ENCODE measurements at places on chromosomes 4 and X. TPM values are rescaled to one million over a fixed set of nuclear protein-coding genes. Genes with fewer than 3 reads are reported as not detected.

DNA sequence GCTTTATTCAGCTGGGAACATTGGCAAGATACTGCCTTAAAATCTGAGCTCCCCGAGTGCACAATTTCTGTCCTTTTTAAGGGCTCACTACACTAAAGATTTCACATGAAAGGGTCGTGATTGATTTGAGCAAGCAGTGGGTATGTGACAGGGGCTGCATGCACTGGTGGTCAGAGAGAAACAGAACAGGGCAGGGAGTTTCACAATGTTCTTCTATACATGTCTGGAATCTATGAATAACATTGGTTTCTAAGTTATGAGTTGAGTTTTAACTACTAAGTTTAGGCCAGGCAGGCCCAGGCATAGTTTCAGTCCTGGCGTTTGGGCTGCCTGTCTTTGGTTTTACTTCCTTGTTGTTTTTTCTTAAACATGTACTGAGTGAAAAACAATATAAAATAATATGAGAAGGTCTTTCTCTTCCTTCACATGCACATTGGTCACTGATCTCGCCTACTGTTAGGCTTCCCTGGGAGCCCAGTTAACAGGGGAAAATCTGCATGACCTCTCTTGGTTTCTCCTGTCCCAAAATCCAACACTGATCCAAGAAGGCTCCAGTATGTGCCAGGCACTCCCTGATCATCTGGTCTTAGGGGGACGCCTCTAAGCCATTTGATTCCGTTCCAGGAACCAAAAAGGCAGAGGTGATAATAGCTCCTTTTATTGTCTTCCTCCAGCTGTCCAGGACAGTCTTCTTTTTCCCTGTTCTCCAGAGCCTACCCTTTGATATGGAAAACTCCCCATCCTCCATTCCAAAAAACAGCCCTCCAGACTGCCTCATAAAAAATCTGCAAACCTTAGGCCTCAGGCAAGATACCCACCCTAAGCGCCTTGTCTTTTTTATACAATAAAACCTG lies at the start of gene UGT2B17:
Gene UGT2B17 (minus strand): TSS at position 51 of the 854 bp plus-strand sequence. CDS start 7,838 bp downstream, outside the sequence.
- DNase-seq, result no peak

DNA sequence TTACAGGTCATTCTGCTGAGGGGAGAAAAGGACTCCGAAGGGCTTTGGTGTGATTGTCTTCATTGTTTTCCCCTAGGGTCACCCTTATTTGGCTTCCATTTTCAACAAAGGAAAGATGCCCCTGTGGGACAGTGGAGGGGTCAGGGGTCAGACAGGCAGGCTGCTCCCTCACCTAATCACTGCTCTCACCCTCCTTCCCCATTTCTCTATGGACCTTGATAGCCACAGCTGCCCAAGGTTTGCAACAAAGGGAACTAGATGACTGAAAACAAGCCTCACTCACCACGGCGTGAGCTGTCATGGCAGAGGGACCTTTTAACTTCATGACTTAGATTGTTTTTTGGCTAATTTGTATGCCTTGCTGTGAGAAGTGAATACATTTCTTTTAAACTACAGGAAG lies 40.7 kb downstream of the C4orf51 start:
- no peak for DNase-seq

The RTL3 gene
- not detected for total RNA-seq

GRCh38 chr4:55757356-55757952 lies 62.1 kb upstream of the EXOC1L start:
- DNase-seq, result peak; percentile 41

The SHROOM2 gene
- 15.8 TPM for total RNA-seq

The MBNL3 gene
- 2.4 TPM for total RNA-seq

- DNase-seq, result no peak
These were observed 10.9 kb upstream of the DDX3X start for GRCh38 chrX:41322821-41323603.

DNA sequence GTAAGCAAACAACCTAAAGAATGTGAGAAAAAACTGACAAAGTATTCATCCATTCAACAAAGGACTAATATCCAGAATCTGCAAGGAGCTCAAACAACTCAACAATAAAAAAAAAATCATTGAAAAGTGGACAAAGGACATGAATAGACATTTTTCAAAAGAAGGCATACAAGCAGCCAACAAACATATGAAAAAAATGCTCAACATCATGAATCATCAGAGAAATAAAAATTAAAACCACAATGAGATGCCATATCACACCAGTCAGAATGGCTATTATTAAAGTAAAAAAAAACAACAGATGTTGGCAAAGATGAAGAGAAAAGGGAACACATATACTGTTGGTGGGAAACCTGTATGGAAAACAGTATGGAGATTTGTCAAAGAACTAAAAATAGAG lies 120.7 kb upstream of the ADGRL3 start:
- no peak for DNase-seq

The SLC25A53 gene
- total RNA-seq, result 2.2 TPM

DNA sequence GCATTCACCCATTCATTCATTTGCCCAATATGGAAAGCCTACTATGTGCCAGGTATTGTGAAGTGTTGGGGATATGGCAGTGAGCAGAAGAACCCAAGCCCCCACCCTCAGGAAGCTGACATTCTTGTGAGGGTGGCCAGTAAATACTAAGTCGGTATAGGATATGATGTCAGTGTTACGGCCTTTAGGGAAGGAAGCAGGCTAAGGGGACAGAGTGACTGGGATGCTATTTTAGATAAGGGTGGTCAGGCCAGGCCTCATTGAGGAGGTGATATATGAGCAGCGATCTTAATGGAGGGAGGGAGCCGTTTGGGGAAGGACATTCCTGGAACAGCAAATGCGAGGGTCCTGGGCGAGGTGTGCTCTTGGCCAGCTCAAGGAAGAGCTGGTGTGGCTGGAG lies 2.0 kb downstream of the ATP6AP1 start:
- DNase-seq, result no peak

DNA sequence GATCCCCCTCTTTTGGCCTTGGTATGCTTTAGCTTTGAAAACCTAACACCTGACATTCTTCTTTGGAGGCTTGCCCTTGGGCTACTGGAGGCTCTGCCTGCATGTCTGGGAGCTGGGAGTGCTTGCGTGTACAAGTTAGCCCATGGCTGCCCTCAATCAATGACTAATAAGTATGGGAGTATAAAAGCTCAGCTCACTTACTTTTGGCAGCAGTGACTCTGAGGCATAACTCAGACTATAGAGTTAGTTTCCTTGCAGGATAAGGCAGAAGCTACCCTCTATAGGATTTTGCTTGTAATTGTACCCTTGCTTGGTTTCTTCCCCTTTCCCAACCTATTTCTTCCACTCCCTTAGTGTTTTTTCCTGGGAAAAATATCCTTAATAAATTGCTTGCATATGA lies 247.9 kb downstream of the PPP1R2C start:
- DNase-seq, result peak; percentile 32

DNA sequence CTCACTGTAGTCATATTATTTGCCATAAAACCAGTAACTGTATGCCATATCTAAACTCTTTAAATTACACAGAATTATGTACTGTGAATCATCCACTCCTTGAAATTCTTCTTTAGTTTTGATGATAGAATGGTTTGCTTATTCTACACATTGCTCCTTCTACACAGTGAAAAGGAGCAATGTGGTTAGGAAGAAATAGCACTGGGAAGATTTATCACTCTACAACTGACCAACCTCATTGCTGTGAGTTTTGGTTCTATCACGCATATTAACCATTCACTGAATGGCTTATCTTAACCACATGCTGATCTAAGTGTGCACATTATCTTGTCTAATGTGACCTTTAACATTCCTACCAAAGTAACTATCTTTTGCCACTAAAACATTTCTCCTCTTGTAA lies 415.7 kb upstream of the NDST4 start:
- DNase-seq, result no peak
